ENCODE measurements at places on chromosomes 2 and 18. TPM values are rescaled to one million over a fixed set of nuclear protein-coding genes. Genes with fewer than 3 reads are reported as not detected.

Gene SERPINB3
- total RNA-seq = not detected

GRCh38 chr2:103789381-103790095 lies 1027.7 kb downstream of the TMEM182 start:
- DNase-seq = no peak

DNA sequence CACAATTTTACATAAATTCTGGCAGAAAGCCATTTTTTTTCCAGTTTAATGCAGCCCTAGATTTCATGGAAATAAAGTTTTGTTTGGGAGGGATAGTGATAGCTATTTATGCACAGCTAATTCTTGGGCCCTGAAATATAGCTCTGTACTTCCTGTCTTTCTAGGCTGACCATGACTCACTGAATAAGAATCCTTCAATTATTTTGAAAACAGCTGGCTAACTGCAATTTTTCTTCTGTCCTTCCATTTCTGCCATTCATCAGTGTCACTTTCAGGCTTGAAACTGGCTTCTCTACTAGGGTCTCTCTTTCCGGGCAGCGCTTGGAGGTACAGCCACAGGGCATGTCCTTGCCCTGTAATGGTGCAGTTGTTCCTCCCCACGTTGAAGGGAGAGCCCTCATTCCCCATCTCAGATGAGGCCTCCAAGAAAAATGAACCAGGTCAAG lies 97.1 kb upstream of the TMEM178A start:
- no peak for DNase-seq

GRCh38 chr2:69616755-69617154 lies 26.8 kb downstream of the AAK1 start:
- peak; percentile 42 for DNase-seq

DNA sequence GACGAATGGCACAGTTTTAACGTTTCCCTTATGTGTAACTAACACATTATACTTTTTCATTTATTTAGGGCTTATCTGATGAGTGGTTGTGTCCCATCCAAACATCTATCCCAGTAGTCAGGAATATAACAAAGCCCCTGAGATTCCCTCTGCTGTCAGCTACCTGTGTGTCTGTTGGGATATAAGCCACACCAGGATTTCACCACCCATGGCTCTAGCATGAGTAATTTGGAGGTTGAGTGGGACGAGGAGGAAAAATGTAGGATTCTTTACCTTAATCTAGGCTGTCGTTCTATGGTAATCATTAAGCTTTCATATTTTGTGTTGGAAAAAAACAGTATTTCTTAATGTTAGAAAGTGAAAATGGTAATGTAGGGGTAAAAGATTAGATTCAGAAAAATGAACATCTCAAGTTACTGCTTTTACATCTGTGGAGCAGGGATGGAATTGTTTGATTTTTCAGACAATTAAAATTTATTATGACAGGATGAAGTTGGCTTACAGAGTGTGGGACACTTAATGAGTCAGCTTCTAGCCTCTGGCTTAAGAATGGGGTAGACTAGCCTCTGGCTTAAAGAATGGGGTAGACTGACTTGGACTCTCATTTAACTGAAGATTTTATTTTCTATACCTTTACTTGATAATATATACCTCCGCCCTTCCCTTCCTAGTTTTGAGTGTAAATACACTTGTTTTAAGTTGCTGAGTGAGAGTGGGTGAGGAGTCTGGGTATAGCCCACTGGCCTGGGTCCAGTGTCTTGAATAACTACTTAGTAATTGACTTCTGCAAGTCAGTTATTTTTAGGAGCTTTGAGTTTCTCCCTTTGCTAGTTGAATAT lies 88.5 kb upstream of the RANBP2 start:
- no peak for DNase-seq

Gene SERPINB10
- not detected for total RNA-seq

GRCh38 chr2:135903650-135904049 lies 27.4 kb upstream of the MCM6 start:
- DNase-seq = no peak

DNA sequence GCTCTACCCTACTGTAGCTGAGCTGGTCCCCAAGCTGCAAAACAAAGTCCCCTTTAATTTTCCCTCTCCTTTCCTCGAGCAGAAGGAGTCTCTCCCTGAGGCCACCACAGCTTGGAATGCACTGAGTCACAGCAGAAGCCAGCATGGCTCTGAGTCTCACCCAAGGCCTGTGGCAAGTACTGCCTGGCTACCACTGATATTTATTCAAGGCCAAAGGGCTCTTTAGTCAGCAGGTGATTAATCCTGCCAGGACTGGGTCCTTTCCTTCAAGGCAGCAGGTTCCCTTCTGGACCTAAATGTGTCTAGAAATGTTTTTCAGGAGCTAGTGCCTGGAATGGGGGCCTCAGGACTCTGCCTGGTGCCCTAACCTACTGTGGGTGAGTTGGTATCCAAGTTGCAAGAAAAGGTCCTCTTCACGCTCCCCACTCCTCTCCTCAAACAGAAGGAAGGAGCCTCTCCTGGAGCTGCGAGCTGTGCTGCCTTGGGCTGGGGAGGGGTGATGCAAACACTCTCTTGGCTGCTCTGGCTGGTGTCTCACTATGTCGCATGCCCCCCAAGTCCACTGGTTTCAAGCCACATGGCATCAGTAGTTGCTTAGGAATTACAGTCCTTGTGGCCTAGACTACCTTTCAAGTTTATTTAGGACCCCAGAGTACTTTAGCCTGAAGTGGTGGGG lies 53.4 kb downstream of the CD28 start:
- DNase-seq = no peak

Gene ERBB4
- total RNA-seq = not detected

- DNase-seq = no peak
Measured at GRCh38 chr2:173752152-173752551, 213.0 kb downstream of the SP3 start.

Gene TMBIM1
- total RNA-seq = 86.7 TPM

Gene SNED1
- 38.4 TPM for total RNA-seq

GRCh38 chr2:75605770-75606529 lies 40.6 kb upstream of the MRPL19 start:
- DNase-seq = no peak

DNA sequence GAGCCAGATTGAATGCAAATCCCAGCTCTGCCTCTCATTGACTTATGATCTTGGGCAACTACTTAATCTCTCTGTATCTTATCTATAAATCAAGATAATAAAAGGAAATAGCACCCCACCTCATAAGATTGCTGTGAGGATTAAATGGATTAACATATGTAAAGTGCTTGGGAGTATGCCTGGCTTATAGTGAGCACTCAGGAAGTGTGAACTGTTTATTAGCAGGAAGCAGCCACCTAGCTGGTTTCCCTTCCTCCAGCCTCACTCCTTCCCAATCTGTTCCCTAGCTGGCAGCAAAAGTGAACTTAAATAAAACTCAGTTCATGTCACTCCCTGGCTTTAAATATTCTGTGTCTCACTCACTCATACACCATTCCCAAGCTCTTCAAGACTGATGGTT lies 526.6 kb upstream of the PKDCC start:
- DNase-seq = no peak

GRCh38 chr2:66516499-66516898 lies 81.6 kb downstream of the MEIS1 start:
- no peak for DNase-seq

Gene ANKRD36B
- total RNA-seq = 49.0 TPM

Gene RAB6D
- total RNA-seq = not detected

- DNase-seq = no peak
Measured at GRCh38 chr2:225164401-225165050, 122.3 kb upstream of the DOCK10 start.

GRCh38 chr2:235493775-235494715 lies at the start of gene AGAP1:
TSS of gene AGAP1 (plus strand) at chr2:235494043.
- no peak for DNase-seq

Gene CTIF
- total RNA-seq = 2.0 TPM

- no peak for DNase-seq
Measured at GRCh38 chr2:239303711-239304532, 96.9 kb downstream of the HDAC4 start.

- DNase-seq = no peak
Measured at GRCh38 chr2:62099050-62099449, 96.9 kb upstream of the B3GNT2 start.

DNA sequence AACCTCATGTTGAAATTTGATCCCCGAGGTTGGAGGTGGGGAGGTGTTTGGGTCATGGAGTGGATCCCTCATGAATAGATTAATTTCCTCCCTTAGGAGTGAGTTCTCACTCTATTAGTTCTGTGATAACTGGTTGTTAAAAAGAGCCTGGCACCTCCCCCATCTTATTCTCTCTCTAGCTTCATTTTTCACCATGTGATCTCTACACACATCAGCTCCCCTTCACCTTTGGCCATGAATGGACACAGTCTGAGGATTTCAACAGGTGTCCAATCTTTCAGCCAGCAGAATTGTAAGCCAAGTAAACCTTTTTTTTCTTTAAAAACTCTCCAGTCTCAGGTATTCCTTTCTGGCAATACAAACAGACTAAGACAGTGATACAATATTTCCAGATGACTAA lies 602.0 kb upstream of the FAM98A start:
- no peak for DNase-seq

Gene AFF3
- 5.0 TPM for total RNA-seq

GRCh38 chr2:217479566-217479965 lies 523.2 kb downstream of the TNS1 start:
- no peak for DNase-seq

Measured in CD8-positive, alpha-beta T cell (primary cell).